Muscle of leg (tissue), 16 donors: ENCODE measurements at places on chromosomes 6 and 20.

DNA sequence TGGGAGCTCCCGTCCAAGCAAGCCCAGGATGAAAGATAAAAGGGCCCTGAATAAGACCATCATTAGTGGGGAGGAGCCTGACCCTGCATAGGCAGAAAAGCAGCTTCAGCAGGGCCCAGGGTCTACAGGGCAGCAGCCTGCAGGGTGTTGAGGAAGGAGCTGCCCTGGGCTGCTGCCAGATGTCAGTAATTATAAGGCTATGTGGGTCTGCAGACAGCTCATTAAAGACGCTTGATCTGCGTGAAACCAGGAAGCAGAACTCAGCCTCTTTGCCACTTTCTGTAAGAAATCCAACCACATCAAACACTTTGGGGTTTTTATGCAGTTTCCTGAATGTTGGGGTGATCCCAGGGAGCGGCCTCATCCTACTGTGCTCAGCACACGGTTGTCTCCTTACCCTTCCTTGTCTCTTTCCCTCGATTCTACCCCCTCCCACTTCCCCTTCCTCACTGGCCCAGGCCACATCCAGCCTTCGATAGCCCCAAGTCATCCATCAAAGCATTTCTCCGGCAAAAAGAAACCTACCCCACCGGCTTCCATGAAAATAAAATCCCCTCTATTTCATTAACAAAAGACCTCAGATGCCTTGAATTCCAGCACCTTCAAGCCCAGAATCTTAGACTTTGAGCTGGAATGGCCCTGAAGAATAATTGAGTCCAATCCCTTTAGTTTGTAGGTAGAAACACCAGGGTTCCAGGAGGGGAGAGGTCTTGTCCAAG is 1.0 kb upstream of the TGM6 start:
- peaks cover 2% of the 10 kb centered on the region for H3K27me3 ChIP-seq
- H3K36me3 ChIP-seq = no peaks in the 10 kb centered on the region
- DNase-seq = no peak
- H3K27ac ChIP-seq = no peak overlapping the region
- H3K4me1 ChIP-seq = no peaks in the 10 kb centered on the region

DNA sequence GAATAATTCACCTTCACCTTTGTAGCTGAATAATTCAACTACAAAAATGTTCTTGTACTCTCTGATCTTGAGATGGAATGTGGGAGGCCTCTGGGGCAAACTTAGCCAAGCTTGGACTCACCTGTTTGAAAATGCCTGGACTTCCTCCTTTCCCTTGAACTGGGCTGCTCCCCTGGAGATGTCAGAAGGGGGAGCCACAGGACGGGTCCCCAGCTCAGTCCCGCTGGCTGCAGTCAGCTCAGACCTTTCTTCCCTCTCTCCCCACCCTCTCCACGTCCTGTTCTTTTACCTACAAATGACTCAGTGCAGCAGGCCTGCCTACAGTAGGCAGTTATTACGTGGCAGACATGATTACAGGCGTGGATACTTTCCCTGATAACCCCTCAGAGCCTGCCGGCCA is 131.5 kb upstream of the RALGAPA2 start:
- DNase-seq = no peak
- peaks cover 12% of the 10 kb centered on the region for H3K27me3 ChIP-seq
- H3K4me1 ChIP-seq = no peaks in the 10 kb centered on the region
- no peak overlapping the region for H3K27ac ChIP-seq
- H3K36me3 ChIP-seq = no peaks in the 10 kb centered on the region
- no peak overlapping the region for H3K4me3 ChIP-seq

GRCh38 chr6:122129313-122130025 is 270.0 kb upstream of the HSF2 start:
- no peak overlapping the region for H3K4me3 ChIP-seq
- no peak for DNase-seq
- no peak overlapping the region for H3K27ac ChIP-seq
- no peaks in the 10 kb centered on the region for H3K36me3 ChIP-seq
- no peaks in the 10 kb centered on the region for H3K4me1 ChIP-seq

- no peaks in the 10 kb centered on the region for H3K27me3 ChIP-seq
- DNase-seq = peak; percentile 88
These were observed 68.2 kb downstream of the RAB44 start for GRCh38 chr6:36765594-36766398.
